ENCODE measurements at places on chromosomes 12 and 14.

DNA sequence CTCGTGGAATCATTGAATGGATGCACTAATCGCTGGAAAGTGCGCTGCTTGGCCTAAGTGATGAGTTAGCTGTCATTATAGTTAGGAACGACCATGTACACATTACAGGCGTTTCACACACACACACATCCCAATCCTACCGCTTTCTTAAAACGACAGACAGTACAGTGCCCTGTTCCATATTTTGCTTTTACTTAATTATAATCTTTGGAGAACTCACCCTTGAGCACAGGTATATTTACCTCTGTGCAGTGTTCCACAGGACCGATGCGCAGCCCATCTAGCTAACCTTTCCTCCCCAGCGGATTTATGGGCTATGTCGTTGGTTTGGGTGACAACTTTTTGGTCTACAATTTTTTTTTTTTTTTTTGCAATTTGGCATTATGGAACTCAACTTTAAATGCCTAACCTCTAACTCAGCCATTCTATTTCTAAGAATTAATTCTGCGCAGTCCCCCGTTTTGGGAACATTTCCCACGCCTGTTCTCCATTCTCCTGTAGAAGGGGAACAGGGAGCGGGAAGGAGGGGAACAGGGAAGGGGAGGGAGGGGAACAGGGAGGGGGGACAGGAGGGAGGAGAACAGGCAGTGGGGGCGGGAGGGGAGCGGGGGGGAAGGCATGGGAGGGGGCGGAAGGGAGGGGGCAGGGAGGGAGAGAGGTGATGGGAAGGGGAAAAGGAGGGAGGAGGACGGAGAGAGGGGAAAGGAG is 663 bp upstream of the ULK1 start:
- no peak for DNase-seq

DNA sequence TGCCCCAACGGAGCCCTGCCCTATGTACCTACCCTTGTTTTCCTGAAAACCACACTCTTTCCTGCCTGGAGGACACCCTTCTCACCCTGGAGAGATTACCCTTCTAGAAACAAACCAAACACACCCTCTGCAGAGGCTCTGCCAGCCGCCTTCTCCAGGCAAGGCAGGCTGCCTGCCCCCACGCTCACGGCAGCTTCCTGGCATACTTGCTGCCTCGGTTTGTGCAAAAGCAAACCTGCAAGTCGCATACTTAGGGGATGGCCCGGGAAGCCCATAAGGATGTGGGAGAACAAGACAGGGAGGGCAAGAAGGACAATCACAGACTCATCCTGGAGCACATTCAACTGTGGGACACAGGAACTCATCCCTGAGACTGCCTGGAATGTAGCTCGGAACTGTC is 154.0 kb upstream of the DIO3 start:
- no peak for DNase-seq

GRCh38 chr12:77054851-77055250 is 10.5 kb downstream of the E2F7 start:
- DNase-seq = no peak

DNA sequence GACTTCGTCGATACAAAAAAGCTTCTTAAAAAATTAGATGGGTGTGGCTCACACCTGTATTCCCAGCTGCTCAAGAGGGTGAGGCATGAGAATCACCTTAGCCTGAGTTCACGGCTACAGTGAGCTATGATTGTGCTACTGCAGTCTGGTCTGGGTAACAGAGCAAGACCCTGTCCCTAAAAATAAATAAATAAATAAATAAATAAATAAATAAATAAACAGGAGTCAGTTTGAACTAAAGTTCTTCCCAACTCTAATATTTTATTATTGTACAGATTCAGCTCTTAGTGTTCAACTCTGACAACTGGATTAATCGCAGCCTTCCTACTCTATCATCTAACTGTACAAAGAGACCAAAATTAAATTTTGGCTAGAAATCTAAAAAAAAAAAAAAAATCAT is 12.7 kb upstream of the CLIP1 start:
- DNase-seq = no peak

DNA sequence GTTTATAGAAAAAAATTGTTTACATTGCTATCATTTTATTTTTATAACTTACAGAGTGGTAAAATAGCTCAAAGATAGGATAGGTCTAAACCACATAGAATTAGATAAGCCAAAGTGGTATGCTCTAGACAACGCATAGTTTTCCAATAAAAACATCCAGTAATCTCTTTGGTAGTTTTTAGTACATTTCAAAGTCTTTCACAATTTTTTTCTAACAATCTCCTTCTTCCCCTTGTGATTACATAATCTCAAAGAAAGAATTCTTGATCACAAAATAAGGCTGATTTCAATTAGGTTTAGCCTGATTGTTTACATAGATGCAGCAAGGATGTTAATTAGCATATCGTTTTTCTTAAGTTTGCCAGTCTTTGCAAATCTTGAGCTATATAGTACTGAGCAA is 460.0 kb downstream of the FUT8 start:
- no peak for DNase-seq

All from CMK (cell line).